Esophagus muscularis mucosa (tissue), 4 donors: ENCODE measurements at places on chromosomes 12 and 14. TPM values are rescaled to one million over a fixed set of nuclear protein-coding genes. Genes with fewer than 3 reads are reported as not detected.

DNA sequence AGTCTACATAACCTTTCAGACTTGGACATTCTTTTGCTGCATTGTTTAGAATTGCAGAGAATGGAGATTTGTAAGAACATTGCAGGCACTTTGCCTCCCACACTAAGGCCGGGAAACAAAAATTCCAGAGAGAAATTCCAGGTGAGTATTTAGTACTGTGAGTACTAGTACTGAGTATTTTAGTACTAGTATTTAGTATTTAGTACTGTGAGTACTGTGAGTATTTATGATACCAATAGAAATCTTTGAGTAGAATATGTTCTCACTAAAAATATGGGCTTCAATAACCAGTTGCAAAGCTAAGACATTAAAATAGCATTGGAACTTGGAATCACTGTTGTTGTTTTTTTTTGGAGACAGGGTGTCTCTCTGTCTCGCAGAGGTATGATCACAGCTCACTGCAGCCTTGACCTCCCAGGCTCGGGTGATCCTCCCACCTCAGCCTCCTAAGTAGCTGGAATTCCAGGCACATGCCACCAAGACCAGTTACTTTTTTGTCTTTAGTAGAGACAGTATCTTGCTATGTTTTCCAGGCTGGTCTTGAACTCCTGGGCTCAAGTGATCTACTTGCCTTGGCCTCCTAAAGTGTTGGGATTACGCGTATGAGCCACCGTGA lies 5.3 kb upstream of the HAUS4 start:
- no peak for DNase-seq

DNA sequence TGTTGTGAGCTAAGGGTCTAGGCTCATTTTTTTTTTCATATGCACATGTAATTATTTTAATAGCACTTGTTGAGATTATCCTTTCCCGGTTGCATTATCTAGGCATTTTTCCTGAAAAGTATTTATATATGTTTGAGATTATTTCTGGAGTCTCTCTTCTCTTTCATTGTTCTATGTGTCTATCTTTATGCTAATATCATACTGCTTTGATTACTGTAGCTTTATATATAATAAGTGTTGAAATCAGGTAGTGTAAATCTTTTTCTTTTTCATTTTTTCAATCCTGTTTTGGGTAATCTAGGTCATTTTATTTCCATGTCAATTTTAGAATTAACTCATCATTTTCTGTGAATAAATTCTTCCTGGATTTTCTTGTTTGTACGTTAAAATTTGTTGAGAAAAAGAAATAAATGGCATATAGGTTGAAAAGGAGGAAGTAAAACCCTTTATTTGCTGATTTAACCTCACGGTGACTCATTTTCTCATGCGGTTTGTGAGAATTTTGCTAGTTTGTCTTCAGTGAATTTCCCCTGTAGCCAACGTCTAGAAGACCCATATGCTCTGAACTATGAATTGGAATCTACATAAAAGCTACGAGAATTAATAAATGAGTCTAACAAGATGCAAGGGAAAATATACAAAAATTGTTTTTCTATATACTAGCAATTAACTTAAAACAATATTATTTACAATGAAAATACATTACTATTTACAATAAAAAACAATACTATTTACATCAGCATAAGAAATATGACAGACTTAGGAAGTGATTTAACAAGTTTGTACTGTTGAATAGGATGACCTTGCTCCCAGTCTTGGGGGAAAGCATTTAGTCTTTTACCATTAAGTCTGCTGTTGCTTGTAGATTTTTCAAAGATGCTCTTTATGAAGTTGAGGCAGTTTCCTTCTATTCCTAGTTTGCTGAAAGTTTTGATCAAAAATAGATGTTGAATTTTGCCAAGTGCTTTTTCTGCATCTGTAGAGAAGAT lies 105.0 kb downstream of the SNAPC1 start:
- DNase-seq = no peak

GRCh38 chr14:77474479-77475177 lies 16.7 kb downstream of the AHSA1 start:
- DNase-seq = no peak

GRCh38 chr12:44063671-44064070 lies 227.8 kb downstream of the TMEM117 start:
- DNase-seq = no peak

GRCh38 chr12:83985084-83985483 lies 927.5 kb downstream of the SLC6A15 start:
- no peak for DNase-seq

DNA sequence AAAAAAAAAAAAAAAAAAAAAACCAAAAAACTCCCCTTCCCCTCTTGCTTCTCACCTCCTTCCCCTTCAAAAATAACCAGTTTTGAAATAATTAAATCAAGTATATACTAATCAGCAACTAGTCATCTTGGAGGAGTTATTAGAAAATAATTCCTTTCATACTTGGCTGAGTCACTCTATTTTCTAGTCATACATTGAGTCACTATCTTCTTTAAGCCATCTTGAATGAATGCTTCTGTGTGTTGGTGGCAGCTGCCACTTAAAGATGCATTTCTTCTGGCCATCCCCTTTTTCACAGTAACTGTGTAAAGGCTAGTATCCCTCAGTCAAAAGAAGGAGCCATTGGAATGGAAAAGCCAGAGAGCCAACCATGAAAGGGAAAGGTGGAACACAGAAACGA lies 84.2 kb upstream of the TMEM263 start:
- no peak for DNase-seq

DNA sequence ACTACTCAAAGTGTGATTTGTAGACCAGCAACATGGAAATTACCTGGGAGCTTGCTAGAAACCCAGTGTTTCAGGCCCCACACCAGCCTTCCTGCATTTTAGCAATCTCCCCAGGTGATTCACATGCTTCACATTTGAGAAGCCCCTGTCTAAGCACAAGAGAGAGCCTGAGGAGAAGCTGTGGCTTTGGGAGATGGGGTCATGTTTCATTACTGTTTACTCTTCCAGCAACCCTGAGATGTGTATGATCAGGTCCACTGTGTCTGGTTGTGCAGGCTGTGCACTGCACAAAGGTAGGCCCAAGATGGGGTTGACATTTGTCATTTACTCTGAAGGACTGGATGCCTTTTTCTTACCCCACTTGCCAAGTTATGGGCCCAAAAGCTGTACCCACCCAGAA lies 190.1 kb downstream of the SLC41A2 start:
- no peak for DNase-seq

DPPA3 gene
- not detected for total RNA-seq
